Stimulated activated CD4-positive, alpha-beta T cell treated with anti-CD3 and anti-CD28 coated beads, TNF-alpha, amount 100 ng/mL, for 1 hour (primary cell): ENCODE measurements at places on chromosomes 6 and 20.

GRCh38 chr6:118649918-118650581 lies 1.3 kb downstream of the CEP85L start:
- no peak for DNase-seq

DNA sequence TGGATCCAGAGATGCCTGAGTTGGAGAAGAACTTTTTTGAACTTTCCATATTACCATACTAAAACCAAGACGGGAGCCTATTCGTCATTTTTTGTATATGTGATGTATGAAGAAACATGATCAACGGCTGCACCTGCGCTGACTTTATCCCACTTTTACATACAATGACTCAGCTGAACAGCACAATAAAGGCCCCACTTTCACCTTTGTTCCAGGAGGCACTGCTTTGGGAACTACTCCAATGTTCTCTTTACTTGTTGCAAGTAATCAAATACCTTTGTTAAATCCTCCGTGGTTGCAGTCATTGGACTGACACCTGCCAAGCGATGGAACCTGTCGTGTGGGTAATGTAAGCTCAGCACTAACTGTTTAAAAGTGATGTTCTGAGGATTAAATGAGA lies 17.3 kb upstream of the BTN3A2 start:
- DNase-seq, result no peak

GRCh38 chr6:32140420-32141046 lies 10.4 kb upstream of the FKBPL start:
- DNase-seq, result no peak

- DNase-seq, result no peak
Measured at GRCh38 chr6:132651062-132651461, 7.9 kb downstream of the TAAR1 start.

GRCh38 chr6:116008470-116009243 lies 52.0 kb downstream of the FRK start:
- no peak for DNase-seq

DNA sequence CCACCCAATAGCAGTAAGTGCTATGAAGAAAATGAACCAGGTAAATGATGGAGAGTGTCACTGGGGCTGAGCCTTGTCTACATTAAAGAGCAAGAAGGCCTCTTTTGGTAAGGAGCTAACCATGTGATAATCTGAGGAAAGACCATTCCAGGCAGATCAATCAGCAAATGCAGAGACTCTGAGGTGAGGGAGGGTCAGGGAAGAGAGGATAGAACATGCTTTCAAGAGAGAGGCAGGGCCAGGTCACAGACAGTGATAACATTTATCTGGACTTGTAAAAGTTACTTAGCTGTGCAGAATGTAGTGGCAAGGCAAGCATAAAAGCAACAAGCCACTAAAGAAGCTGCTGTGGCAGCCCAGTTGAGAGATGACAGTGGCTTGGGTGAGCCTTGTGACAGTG lies 197.3 kb downstream of the TASP1 start:
- DNase-seq, result no peak

DNA sequence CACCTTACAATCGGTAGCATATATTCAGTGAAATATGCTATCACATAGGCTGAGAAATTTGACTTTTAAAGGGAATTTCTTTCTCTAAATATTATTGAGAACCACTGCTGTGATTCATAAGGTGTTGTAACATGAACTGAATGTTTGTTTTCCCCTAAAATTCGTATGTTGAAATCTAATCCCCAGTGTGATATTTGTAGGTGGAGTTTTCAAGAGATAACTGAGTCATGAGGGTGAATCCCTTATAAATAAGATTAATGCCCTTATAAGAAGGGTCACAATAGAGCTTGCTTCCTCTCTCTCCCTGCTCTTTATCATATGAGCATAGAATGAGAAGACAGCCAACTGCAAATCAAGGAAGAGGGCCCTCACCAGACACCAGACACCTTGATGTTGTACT lies 64.8 kb downstream of the LMBRD1 start:
- DNase-seq, result no peak

DNA sequence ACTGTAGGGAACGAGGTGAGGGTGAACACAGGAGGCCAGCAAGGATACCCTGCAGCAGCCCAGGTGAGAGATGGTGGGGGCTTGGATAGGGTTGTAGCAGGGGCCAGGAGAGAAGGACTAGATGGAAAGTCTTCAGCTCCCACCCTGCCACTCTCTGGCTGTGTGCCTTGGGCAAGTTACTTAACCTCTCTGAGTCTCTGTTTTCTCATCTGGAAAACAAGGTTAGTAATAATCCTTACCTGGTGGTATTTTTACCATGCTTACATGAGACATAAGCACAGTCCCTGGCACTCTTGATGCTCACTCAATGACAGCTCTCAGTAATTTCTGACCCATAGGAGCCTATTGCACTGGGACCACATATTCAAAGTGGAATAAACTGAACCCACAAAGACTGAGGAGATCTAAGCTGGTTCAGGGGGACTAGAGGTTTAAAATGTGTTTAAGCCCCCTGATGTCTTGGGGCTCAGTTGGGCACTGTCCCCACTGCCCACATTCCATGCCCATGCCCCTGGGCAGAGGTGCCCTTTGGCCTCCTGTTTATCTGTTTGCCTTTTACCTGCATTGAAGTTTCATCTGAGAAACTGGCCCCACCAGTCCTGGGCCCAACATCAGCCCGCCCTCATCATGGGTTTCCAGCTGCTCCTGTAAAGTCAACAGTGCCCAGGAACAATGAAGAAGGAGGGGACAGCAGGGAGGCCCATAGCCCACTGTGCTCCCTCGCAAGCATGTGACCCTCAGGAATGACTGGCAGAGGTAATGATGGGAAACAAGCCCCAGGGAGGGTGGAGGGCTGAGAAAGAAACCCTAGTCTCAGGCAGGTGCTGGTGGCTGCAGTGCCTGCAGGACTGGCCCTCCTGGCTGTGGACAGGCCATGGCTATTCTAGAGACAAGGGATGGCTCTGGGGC lies 104.0 kb downstream of the VEGFA start:
- DNase-seq, result no peak

DNA sequence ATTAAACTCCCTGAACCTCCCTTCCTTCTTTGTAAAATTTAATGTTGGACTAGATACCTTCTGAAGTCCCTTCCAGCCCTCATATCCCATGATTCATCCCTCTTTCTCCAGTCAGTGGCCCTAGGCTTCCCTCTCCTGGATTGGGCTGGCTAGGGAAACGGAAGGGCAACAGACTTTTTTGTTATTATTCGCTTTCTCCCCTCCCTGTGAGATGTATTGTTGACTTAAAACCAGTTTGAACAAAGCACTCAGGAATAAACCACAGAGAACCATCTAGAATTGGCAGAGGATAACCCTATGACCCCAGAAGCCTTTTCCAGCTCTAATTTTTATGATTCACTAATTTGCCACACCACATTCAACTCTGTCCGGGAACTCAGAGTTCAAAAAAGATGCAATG lies 239.7 kb upstream of the SUPT3H start:
- DNase-seq, result no peak

DNA sequence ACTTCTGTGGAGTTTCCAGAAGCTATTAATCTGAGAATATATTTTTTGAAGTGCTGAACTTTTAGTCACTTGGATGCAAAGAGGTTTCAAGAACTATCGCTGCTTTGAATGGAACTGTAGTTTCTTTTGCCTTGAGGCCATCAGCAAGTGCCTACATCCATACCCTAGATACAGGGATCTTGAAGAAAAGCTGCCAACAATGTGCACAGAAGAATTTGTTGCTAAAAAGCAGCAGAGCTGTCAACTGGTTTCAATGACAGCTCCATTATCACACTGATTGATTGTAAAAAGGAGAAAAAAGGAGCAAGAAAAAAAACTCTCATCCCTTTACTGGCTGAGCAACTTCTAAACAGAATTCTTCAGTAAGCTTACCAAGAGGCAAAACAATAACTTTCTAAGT lies 251.0 kb upstream of the NRSN1 start:
- no peak for DNase-seq

DNA sequence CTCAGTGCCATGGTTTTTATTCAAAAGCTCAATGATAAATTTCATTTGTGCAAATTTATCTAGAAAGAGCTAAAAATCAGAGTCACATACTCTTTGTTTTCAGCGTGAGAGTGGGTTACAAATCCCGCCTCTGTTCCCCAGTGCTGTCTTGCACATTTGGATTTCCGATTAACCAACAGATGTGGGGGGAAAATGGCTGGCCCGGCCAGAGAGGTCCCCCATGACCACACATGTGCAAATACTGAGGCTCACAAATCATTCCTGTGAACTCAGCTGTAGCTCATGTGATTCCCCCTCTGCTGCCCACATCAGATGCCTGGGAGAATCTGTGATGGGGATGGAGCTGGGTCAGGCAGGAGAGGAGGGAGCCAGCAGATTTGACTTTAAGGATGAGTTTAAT lies 168.7 kb downstream of the PAX1 start:
- no peak for DNase-seq

DNA sequence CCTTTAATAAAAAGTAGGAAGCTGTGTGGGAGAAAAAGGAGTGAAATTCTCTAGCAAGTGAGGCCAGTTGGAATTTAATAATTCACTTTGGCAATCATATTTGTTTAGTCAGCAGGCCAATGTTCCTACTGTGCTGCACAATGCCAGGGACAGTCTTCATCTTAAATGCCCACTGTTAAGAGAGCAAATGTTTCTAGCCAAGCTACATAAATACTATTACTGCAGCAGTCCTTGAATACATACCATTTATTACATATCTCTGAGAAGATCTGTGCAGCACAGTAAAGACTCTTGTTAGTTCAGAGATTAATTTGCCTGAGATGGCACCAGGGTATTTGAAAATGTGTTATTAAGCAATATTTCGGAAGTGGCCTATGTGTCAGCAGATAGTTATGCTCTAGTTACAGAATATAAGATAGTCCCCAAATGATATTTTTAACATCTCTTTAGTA lies 105.4 kb downstream of the OGFRL1 start:
- no peak for DNase-seq

DNA sequence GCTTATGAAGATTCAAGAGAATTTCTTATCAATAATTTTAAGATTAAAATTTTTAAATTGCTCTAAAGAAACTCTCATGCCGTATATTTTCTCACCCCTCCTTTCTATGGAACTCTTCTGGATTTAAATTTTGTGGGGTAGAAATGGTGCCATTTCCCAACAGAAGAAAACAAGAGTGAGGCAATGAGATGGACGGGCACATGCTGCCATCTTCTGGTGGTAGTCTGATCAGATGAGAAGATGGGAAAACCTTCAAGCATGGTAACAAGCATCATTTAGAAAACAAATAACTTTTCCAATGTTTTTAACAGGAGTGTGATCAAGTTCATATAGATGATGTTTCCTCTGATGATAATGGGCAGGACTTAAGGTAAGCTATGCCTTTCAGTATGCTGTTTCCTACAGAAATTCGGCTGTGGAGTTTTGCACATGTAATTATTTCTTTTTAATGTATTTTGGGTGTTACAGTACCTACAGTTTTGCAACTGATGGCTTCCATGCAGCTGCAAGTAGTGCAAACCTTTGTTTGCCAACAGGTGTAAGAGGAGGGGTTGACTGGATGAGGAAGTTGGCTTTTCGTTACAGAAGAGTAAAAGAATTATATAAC lies 271.4 kb downstream of the EYA4 start:
- DNase-seq, result no peak

DNA sequence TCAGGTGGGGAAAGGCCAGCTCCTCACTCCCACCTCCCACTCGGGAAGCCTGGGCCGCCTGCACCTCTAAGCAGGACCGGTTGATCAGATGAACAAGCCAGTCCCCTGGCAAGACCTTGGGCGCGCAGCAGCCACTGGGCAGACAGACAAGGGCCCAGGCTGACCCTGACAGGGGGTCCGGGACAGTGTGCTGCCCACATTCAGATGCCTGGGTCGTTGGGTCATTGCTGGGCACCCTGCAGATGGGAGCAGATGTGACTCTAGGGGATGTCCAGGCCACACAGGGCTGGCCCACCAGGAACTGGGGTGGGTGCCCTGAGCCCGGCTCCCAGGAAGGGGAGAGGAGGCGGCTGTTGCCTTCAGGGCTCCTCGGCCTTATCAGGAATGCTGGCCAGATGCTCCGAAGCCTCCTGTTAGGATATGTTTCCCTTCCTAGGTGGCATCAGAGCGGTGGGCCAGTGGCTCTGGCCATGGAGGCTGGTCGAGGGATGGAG lies 17.3 kb upstream of the FRMD1 start:
- DNase-seq, result no peak

GRCh38 chr6:44867571-44868334 lies 460.4 kb upstream of the RUNX2 start:
- no peak for DNase-seq

GRCh38 chr20:12306107-12306506 lies 388.4 kb downstream of the BTBD3 start:
- DNase-seq, result no peak

GRCh38 chr20:37447688-37448087 lies 73.4 kb upstream of the NNAT start:
- DNase-seq, result no peak

DNA sequence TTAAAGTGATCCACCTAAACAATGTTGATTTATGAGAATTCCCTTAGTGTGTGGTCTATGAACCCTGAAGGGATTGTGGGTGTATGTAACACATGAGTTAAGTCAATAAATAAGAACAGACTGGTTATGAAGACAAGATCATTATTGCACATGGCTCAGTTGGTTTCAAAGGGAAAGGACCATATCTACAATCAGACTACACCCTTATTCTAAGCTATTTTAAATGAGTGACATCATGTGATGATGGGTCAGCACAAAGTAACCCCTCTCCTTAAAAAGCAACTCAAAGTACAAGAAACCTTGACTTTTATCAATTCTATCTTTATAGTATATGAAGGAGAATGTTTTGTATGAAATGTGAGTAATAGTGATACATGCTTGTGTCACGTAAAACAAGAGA lies 15.3 kb upstream of the ZSCAN23 start:
- DNase-seq, result no peak

DNA sequence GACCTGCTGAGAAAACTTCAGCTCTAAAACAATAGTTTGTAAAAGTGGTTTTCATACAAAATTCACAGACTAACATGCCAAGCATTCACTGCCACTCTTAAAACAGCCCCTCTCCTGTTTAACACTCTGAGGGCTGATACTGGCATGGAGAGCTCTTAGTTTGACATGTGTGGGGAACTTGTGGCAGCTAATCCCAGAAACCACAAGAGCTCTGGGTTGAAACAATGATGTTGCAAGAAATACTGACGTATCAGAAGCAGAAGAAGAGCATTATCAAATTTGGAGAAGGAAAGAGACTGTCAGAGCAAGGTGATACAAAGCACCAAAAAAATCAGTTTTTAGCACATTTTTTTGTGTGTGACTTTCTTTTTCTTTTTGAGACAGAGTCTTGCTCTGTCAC lies 5.1 kb downstream of the BEND3 start:
- no peak for DNase-seq

DNA sequence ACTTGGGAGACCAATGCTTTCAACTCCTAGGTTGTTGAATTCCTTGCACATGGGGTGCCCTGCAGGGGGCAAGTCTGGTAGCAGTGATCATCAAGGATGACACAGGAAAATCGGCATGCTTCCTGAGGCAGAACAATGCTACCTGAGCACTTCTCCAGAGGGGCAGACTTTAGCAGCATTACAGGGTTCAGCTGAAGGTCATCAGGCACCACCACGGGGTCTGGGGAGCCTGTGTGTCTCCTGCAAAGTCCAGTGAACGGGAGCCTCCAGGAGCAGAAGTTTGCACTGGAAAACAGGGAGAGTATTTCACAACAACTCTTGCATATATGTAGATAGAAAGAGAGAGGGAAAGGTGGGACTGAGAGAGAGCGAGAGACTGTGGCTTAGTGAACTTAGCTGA lies 10.2 kb downstream of the VSX1 start:
- no peak for DNase-seq
